T-helper 2 cell treated with Interferon-gamma antibody and Interleukin-4, amounts not matched to agents 100 ng/mL and 5 ng/mL, for 36 hours (primary cell): ENCODE measurements at places on chromosomes 2 and 18. TPM values are rescaled to one million over a fixed set of nuclear protein-coding genes. Genes with fewer than 3 reads are reported as not detected.

The BCL2 gene
- total RNA-seq = 85.7 and 89.0 TPM in 2 replicates

The RAMP1 gene
- 10.5 and 10.7 TPM in 2 replicates for total RNA-seq

The RAB17 gene
- total RNA-seq = not detected in 2 replicates

The ACTG2 gene
- total RNA-seq = not detected in 2 replicates
